NB4 (cell line): ENCODE measurements at places on chromosomes 7 and 10.

DNA sequence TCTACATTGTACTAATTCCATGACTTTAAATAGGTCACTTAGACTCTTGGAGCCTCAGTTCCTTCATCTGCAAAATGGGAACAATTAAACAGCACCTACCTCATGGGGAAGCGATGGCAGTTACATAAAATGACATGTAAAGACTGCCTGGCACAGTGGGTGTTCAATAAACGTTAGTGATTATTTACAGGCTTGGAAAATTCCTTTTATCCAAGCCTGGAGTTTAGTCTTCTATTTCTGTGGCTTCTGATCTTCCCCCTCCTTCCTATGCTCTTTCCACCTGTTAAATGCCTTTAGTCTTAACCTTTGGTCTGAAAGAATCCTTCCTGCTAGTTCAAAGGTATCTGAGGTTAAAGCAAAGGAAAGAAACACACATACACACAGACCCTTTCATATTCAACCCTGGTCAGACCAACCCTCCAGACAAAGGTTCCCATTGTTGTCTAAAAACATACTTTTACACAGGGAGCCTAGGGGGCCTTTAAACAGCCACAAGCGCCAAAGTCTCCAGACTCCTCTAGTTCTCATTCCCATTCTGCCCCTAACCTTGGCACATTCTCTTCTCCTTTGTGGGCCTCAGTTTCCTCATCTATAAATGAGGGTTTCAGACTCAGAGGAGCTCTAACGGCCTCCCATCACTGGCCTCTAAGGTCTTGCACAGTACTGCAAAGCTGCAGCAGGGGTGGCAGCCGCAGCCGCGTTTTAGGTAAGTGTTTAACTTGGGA lies 21.4 kb downstream of the SORBS1 start:
- no peak for DNase-seq

DNA sequence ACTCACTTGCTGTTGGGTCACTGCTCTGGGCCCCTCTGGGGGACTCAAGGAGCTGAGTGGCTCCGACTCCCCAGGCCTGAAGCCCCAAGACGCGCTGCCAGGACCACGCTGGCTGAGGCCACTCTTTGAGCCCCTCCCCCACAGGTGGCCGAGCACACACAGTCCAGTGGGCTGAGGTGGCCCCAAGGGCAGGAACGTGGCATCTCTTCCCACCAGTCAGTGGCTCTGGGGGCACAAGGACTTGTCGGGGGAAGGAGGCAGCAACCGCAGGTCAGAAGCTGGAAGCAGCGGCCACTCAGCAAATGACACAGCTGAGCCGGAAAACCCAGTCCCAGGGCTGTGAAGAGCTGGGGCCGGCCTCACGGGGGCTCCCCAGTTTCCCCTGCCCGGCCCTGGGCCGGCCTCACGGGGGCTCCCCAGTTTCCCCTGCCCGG lies 24.1 kb downstream of the GRIFIN start:
- peak; percentile 40 for DNase-seq

DNA sequence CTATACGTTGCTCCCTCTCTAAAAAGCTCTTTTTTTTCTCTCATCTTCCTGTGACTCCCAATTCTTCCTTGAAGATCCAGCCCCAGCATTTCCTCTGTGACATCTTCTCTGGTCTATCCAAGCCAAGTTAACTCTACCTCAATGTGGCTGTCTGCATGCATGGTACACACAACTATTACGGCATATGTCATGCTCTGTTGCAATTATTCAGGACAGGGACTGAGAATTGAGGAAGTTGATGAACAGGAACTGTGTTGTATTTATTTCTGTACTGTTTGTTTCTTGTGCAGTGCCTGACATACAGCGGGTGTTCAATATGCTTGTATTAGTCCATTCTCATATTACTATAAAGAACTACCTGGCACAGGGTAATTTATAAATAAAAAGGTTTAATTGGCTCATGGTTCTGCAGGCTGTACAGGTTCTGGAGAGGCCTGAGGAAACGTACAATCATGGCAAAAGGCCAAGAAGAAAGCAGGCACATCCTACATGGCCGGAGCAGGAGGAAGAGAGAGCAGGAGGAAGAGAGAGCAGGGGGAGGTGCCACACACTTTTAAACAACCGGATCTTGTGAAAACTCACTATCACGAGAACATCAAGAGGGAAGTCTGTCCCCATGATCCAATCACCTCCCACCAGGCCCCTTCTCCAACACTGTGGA lies 6.3 kb downstream of the TRPV5 start:
- DNase-seq = peak; percentile 88

DNA sequence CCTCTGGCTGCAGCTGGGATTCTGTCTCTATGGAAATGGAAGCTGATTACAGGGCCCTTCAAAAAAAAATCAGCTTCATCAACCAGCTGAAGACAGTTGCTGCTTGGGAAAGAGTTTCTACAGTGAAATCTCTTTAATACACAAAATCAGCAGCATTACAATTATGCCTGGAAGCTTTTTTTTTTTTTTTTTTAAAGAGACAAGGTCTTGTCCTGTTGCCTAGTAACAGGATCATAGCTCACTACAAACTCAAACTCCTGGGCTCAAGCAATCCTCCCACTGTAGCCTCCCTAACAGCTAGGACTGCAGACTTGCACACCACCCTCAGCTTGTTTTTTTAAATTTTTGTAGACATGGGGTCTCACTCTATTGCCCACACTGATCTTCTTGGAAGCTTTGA lies 94.5 kb downstream of the OR13A1 start:
- DNase-seq = no peak

DNA sequence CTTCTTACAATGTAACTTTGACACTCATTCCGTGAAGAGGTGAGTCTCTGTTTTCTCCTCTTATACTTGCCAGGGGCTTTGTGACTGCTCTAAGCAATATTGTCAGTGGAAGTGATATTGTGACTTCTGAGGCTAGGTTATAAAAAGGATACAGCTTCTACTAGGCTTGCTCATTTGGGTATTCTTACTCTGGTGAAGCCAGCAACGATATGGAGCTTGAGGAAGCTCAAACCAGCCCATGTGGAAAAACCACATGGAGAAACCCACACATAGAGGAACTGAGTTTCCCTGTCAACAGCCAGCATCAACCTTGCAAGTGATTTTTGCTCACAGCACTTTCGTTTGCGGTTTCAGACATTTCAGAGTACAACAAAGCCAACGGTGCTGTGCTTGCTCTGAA lies 149.6 kb upstream of the SEMA3E start:
- no peak for DNase-seq

DNA sequence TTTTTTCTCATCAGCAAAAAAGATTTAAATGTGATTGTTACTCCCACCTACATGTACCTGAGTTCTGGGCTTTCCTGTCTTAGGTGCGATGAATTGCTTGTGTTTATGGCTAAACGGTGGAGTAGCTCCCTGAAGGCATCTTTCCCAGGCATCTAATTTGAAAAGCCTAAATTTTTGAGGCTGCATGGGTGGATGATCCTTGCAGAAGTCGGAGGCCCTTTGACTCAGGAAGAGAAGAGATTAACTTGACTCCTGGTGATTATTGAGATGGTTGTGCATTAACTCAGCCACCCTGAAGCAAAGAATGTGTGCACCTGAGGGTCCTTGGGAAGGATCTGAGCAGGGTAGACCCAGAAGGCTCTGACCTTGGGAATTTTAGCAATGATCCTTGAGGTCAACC lies 155.6 kb upstream of the SEMA3C start:
- DNase-seq = no peak

- DNase-seq = peak; percentile 47
Measured at GRCh38 chr7:19674266-19674960, 34.4 kb downstream of the POLR1F start.

- peak; percentile 47 for DNase-seq
Measured at GRCh38 chr7:139901056-139901795, 72.2 kb downstream of the TBXAS1 start.

- no peak for DNase-seq
Measured at GRCh38 chr7:94483843-94484242, 25.8 kb upstream of the CASD1 start.

DNA sequence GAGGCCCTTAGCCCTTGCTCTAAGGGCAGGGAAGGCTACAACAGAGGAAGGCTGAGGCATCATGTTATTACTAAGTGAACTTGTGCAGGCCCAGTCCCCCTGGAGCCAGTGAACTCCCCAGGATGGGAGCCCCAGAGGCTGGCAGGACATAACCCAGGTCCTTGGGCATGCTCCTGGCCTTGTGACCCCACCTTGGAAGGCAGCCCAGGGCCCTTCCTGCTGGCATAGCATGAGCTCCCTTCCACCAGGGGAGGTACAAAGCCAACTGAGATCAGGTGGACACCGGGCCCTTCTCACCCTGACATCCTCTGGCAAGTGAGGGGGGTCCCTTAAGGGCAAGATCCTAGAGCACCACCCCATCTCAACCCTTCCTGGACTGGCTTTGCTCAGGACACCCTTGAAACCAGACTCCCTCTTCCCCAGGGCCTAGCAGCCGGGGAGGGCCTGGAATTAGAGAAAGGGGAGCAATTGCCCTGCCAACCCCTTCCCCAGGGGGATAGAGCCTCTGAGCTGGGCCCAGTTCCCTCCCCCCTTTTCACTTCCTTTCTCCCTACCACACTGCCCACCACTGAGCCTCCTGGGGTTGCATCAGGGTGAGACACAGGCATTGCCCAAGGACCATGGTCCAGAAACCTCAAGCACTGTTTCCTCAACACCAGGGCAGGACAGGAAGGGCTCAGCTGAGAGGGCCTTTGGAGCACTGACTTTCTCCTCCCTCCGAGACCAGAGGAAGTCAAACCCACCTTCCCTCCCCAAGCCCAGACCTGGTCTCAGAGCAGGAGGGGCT lies 1.8 kb upstream of the VSIR start:
- DNase-seq = peak; percentile 100

GRCh38 chr7:8386926-8387550 lies 46.4 kb upstream of the NXPH1 start:
- DNase-seq = no peak

DNA sequence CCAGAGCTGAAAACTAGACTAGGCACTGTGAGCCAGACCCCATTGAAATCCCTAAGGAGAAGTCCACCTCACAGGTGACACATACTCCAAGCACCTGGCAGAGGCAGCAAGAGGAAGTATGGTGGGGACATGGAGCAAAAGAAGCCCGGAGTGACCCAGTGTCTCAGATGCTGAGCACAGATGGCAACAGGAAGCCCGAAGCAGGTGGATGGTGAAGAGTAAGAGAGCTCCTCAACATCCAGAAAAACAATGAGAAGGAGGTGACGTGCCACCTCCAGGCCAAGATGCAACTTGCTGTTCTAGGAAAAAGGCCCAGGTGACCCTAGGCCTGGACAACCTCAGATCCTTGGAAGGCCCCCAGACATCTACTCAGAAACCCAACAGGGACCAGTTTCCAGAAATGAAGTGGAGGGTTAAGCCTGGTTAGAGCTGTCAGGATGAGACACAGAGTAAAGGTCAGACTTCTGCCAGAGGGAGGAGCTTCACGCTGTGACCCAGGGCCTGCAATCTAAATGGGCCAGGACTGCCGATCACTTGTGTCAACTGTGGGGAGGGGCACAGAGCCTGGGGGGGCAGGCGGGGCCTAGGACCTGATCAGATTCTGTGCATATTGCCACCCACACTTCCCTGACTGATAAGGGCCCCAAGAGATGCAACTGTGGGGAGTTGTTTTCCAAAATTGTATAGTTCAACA lies 2.4 kb upstream of the COBL start:
- DNase-seq = no peak

DNA sequence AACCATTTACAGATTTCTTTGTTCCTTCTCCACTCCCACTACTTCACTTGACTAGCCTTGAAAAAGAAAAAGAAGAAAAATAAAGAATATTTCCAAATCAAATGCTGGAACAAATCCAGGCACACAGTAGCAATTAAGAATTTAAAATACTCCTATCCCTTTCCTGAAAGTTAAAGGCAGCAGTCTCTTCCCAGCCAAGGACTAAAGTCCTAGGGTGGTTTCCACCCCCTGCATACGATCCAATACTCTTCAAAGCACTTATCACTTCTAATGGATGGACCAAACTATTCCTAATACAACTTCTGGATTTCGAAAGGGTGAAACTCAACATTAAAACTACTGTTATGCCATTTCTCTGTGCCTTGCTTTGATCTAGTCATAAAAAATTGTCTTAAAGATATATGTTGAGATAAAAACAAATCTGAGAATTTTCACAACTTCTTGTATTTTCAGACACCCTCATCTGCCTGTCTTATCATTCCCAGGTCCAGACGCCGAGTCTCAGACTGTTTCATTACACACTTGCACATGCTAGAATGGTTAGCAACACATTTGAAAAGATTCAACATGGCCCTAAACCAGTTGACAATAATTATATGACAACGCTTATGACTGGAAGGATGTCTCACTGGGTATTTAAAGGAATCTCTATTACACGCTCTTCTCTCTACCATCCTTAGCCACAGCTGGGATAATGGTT lies 13.4 kb downstream of the ELMO1 start:
- no peak for DNase-seq

DNA sequence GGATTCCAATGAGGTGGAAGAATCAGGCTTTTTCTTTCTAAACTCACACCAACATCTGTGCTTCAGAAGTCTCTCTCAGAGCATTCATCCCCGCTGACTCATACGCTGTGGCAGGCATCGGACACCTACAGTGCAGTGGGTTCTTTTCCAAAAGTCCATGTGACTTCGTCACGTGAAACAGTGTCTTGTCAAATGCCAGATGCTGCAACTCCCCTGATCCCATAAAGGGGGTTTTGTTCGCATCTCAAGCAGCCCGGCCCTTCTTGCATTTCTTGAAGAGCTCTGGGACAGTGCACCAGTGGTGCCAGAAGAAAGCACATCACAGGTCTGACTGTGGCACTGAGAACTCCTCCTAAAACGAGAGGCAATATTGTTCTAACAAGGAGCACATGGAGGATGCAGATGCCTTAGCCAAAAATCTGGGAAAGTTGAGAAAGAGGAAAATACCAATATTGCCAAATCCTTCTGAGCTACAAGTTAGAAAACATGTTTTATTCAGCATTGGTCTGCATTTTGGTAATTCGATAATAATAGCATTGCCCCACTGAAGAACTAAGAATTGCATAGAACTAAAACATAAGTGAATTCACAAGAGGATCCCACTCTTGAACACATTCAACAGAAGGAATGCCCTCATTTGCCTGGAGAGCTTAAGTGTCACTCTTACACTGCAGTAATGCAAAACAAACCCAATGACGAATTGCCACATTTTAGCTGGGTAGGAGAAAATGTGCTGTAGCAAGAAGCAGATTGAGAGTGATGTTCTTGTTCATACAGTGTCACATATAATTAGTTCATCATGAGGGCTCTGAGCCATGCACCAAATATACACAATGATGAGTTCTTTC lies 204.4 kb downstream of the CXCL12 start:
- no peak for DNase-seq

DNA sequence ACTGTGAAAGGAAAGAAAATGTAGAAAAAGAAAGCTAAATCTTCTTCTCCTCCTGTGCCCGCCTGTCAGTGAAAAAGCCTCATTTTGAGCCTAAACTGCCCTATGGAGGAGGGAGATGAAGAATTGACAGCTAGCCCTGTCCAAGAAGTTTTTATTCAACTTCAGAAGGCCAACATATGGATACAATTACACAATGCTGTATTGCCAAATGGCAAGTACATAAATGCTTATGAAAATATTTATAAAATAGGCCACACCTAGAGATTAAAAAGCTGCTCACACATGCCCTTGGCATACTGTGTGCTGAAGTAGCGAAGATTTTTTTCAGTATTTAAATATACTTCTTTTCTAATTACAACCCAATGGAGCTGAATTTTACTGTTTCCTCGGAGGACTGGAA lies 65.1 kb upstream of the NEBL start:
- DNase-seq = no peak
